Lung (tissue), 17 donors: ENCODE measurements at places on chromosomes 16 and 17. TPM values are rescaled to one million over a fixed set of nuclear protein-coding genes. Genes with fewer than 3 reads are reported as not detected.

DNA sequence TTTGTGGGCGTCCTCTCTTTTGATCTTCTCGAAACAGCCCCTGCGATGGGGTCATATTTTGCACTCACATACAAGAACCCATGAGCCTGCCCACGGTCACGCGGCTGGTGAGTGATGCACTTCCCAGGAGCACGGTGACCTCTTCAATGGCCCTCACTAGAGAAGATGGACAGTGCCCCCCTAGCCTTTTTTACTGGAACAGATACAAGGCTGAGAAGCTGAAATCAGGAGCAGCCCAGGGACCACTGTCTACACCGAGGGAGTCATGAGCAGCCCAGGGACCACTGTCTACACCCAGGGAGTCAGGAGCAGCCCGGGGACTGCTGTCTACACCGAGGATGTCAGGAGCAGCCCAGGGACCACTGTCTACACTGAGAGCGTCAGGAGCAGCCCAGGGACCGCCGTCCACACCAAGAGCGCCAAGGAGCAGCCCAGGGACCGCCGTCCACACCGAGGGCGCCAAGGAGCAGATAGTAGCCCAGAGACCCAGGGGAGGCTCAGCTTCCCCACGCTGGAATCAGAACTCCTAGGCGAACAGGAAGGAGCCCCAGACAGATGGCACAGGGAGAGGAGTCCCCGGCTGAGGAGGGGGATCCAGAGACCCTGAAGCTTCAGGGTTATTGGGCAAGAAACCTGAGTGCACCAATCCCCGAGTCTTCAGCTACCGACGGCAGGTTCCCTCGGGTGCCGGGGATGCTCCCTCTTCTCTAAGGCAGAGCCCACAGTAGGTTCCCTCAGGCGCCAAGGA, 23.7 kb downstream of the ACSF3 start:
- no peak for DNase-seq

DNA sequence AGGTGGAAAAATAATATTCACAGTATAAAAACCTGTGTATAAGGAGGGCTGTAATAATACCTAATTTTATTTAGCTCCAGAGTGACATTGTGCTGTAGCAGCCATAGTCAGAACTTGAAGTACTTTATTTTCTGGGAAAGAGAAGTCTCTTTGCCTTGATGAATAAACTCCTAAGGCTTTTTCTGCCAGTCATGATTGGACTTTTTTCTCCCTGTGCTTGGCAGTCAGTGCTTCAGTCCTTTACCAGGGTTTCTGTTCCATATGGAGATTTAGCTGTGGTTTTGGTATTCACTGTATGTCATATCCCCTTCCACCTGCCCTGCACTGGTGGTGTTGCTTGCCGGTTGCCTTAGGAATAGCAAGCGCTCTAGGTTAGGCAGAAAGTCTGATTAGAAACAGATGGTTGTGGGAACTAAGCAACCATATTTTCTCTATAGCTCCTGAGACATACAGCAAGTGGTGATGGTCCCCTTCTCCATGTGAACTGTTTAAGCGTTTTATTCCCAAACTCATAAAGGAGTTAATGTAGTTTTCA, 24.7 kb downstream of the DDX42 start:
- DNase-seq = no peak

GRCh38 chr17:11935734-11936406, 61.4 kb downstream of the ZNF18 start:
- DNase-seq = peak; percentile 68

DNA sequence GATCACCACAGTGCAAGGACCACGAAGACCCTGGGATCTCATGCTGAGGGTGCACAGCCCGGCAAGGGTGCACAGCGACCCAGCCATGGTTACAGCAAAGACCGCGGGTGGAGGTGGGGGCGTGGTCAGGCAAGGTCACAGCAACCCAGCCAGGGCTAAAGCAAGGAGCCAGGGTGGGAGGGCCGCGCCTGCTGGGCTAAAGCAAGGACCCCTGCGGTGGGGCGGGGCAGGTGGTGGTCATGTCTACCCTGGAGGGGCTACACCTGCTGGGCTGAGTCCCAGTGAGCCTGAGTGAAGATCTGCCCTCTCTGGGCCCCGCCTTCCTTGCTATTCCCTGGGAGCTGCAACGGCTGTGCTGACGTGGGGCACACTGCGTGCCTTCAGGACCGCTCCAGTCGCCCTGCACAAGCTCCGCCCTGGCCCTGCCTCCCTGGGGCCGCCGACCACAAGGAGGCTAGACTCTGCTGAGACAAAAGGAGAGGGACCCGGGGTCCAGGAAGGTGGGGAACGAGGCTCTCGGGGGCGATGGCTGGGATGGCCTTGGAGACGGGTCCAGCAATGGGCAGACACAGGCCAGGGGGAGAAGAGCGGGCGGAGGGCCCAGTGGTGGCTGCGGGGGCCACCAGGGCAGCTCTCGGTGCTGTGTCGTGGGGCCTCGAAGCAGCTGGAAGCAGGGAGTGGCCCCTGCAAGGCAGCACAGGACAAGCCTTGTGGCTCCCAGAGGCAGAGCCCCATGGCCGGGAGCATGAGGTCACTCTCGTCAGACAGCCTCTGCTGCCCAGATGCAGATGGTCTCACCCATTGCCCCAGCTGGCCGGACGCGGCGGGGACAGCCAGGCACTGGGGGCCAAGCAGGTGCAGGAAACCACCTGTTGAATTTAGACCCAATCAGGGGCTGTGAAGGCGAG, 52.8 kb downstream of the CBFA2T3 start:
- DNase-seq = no peak

DNA sequence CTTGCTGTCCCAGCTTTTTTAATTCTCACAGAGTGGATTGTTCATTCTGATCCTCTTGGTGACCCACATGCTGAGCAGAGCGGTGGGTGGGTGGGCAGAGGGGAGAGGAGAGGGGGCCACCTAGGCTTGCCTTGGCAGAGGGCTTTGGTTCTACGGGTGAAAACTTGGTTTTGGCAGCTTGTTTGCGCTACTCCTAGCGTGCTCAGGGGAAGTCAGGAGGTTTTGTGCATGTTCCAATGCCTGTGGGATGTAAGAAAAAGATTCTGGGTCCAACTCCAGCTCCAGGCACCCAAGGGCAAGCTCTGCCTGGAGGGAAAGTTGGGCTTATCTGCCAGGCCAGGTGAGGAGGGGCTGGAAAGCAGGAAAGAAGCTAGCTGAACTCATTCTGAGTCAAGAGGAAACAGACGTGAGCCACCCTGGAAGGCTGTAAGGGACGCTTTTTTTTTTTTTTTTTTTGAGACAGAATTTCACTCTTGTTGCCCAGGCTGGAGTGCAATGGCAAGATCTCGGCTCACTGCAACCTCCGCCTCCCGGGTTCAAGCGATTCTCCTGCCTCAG, 169.1 kb downstream of the WSCD1 start:
- no peak for DNase-seq

DNA sequence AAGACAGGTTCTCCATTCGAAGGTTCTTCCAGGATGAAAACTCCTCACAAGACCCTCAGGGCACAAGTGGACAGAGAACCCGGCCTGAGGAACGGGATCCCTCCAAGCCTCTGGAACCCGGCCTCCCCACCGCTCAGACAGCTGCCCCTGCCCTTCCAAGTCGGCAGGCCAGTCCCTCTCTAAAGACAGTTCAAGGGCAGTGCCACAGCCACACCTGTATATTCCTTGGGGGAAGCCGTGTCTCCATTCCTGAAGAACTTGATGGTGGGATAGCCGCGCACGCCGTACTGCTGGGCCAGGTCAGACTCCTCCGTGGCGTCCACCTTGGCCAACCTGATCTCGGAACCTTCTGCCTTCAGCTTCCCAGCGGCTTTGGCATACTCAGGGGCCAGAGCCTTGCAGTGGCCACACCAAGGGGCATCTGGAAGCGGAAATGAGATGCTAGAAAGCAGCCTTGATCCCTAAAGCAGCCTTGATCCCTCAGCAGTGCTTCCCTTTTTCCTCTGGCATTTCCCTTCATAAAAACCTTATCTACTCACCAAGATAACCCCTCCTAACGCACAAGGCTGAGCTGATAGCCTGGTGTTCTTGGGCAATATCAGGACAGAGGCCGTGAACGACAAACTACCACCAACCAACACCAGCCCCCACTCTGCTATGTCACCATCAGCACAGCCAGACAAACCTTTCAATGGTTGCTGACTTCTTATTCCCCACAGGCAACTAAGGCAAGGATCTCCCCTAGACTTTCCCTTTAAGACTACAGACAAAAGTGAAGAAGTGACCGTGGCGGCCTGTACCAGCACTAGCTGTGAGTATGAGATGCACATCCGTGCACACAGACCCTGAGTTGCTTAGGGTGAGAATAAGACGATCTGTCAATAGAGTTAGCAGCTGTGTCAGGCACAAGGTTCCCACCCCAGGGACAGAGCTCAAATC, 1.1 kb downstream of the P4HB start:
- DNase-seq = no peak

DNA sequence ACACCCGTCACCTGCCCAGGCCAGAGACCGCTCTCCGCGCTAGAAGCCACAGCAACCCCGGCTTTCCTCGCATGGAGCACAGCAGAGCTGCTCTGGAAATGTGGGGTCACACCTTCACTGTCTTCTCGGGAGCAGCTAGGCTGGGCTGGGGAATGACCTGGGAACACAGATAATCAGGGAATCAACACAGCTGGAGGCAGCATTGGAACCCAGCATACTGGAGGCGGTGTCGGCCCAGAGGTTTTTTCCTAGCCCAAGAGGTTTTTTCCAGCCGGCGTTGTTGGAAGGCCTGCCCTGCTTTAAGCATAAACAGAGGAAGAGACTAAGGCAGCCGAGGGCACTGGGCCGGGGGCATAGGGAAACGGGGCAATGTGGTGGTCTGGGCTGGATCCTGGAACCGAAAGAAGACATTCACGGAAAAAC, 791 bp upstream of the PLD6 start:
- DNase-seq = no peak

DNA sequence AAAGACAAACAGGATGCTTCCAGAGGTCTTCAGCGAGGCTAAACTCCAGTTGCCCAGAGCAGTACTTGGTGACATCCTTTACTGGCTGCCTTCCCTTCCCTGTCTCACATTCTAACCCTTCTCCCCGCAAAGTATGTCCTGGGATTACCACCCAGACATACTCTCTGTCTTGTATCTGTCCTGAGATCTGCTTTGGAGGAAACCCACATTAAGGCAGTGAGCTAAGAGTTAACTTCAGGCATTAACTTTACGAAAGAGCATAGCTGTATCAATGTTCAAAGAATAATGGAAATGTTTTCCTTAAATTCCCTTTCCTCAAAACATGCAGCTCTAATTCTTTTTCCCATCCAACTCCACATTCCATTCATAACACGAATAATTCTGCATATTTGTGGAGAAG, 385.2 kb downstream of the NPIPA8 start:
- DNase-seq = no peak

DNA sequence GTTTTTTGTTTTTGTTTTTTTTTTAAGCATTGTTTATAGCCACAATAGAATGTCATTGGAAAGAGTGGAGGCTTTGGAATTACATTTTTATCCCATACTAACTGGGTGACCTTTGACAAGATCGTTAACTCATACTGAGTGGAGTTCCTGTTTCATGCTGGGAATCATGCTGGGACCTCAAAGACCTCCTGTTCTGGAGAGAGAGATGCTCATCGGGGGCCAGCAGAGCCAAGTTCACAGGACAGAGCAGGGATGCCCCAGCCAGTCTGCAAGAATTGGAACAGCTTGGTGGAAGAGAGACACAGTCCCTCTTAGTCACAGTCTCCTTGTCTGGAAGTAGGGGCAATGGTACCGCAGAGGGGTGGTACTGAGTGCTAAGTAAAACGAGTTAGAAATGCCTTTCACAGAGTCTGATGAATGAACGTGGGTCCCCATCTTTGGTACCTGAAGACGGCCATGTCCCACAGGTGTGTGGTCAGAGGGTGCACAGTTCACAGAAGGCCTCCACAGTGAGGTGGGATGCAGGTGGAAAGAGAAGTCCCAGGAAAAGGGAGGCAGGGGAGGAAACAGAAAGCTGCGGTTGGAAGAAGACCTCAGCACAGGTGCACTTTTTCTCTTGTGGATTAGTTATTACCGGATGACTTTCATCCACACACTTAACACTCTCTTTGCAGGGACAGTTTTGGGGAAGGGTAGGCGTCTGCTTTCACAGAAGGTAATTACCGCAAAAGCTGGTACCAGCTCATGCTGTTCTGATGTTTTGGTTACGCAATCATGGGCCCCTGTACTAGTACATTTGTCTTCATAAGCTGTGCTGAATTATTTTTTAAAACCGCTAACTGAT, 147.8 kb downstream of the PRKCA start:
- DNase-seq = no peak

- no peak for DNase-seq
Observed at GRCh38 chr17:37344519-37344918, 31.3 kb upstream of the C17orf78 start.

DNA sequence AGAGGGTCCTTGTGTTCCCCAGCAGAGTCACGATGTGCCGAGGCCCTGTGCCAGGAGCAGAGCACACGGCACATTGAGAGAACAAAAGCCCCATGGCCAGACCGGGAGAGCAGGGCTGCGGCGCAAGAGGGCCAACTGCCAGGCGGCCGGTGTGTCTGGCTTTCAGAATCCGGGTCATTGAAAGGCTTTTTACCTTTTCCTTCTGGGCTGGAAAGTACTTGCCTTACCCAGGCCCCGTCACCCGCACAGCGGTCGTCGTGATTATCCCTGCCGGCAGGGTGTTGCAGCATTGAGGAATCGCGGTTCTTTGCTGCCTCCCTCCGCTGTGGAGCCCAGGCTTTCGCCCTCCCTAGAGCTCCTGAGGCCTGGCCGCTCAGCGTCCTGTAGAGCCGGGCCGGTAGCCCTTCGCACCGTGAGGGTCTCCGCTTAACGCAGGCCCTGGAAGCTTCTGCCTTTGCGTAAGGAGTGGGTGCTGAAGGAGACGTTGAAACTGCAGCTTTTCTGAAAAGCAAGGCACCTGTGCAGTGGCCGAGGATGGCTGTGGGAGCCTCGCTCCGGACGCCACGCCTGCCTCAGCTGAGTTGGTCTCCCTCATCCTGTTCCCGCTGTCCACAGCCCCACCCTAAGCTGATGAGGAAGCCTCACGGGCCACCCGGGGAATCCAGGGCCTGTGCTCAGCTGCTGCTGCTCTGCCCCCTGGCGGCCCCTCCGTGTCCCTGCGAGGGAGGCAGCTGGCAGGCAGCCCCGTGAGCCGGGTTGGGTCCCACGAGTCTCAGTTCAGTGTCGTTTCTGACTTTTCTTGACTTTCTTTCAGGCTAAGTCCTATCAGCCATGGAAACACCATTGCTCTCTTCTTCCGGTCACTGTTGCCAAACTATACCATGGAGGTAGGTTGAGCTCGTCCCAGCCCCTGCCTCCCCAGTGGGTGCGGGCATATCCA, 8.6 kb upstream of the MC1R start:
- DNase-seq = peak; percentile 42

DNA sequence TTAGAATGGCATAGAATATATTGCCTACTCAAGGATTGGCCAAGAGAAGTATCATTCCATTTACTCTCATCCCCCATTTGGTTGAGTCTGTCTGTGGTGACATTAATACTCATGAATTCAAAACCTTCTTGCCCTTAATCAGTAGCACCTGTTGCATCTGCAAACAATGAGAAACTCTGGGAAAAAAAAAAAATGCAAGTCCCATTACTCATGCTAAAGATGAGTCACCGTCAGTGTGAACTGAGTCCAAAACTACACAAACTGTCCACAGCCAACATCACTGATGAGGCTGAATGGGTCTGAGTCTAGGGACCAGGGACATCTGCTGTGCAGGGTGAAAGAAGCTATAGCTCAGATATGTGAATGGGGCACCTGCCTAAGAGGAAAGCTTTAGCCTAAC, 96.9 kb upstream of the ADAMTS18 start:
- DNase-seq = no peak

GRCh38 chr16:67016681-67017420, 12.1 kb upstream of the CBFB start:
- no peak for DNase-seq

PIK3R6 gene
- total RNA-seq = 1.3 TPM

MYL4 gene
- 0.49 TPM for total RNA-seq

SNX11 gene
- 24.8 TPM for total RNA-seq

FOXN1 gene
- 0.25 TPM for total RNA-seq

FSCN2 gene
- 2.1 TPM for total RNA-seq

HCRT gene
- total RNA-seq = not detected

SLC2A4 gene
- total RNA-seq = 2.0 TPM

PPY gene
- not detected for total RNA-seq
